ENCODE measurements at places on chromosomes 1 and 21.

GRCh38 chr1:2279210-2279639, 51.1 kb downstream of the SKI start:
- DNase-seq, result no peak

DNA sequence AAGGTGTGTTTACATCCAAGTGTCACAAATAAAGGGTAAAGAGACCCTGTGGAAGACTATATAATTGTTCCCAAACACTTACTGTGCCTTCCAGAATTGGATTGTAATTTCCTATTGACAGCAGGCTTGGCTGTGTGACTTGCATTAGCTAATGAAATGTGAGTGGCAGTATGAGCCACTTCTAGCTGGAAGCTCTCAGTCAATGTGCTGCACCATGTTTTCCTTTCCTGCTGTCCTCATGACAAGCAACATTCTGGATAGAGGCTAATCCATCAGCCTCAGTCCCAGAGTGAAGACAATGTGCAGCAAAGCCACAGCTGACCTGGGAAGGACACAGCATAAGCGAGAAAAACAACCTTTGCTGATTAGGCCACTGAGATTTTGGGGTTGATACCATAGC, 5.9 kb upstream of the FOXJ3 start:
- DNase-seq, result no peak

DNA sequence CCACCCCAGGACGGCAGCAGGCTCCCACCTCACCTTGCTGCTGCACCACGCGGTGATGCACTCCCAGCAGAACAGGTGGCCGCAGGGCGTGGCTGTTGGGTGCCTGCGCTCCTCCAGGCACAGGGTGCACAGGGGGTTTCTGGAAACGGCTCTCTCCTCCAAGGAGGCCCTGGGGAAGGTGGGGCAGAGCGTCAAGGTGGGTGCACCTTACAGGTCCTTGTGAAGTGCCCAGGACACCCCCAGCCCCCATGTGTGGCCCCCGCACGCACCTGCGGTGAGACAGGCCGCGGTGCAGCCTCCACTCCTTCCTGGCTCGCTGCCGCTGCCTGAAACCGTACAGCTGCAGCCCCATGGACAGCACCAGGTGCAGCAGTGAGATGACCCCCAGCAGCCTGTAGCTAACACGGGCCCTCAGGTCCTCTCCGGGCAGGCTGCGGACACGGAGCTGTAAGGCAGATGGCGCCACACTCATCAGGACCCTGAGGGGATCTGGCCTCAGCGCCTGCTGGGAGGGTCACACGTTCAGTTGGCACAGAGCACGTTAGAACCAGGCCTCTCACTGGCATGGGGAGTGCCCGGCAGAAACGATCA, 5.8 kb downstream of the PEX10 start:
- no peak for DNase-seq

DNA sequence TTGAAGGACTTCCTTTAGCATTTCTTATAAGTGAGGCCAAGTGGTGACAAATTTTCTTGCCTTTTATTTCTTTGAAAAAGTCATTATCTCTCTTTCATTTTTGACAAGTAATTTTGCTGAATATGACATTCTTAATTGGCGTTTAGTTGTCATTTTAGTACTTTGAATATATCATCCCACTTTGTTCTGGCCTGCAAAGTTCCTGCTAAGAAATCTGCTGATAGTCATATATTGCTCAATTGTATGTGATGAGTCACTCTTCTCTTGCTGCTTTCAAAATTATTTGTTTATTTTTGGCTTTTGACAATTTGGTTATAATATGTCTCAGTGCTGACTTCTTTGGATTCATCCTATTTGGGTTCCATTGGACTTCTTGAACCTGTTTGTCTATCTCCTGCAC, 312.6 kb downstream of the DUSP10 start:
- DNase-seq, result no peak

DNA sequence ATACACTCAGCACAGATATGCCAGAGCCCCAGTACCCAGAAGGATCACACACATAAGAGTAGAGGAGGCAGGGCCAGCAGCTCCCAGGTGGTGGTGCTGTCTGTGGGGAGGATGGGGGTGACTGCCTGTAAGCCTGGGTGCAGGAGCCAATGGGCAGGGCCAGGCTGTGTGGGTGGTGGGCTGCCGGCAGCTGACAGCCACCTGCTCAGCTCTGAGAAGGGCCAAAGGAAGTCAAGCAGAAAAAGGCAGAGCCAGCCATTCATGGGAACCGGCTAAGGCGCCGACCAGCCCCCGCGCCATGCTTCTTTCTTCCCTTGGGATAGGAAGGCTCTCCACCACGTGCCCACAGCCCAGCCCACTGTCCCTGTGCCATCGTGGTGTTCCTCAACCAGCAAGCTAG, 14.1 kb downstream of the PIK3C2B start:
- no peak for DNase-seq

- DNase-seq, result no peak
Observed at GRCh38 chr1:189275796-189276195, 1201.9 kb downstream of the BRINP3 start.

GRCh38 chr1:240743705-240744104, 131.8 kb upstream of the GREM2 start:
- no peak for DNase-seq

- DNase-seq, result no peak
Observed at GRCh38 chr1:29525941-29526340, 289.6 kb downstream of the PTPRU start.

DNA sequence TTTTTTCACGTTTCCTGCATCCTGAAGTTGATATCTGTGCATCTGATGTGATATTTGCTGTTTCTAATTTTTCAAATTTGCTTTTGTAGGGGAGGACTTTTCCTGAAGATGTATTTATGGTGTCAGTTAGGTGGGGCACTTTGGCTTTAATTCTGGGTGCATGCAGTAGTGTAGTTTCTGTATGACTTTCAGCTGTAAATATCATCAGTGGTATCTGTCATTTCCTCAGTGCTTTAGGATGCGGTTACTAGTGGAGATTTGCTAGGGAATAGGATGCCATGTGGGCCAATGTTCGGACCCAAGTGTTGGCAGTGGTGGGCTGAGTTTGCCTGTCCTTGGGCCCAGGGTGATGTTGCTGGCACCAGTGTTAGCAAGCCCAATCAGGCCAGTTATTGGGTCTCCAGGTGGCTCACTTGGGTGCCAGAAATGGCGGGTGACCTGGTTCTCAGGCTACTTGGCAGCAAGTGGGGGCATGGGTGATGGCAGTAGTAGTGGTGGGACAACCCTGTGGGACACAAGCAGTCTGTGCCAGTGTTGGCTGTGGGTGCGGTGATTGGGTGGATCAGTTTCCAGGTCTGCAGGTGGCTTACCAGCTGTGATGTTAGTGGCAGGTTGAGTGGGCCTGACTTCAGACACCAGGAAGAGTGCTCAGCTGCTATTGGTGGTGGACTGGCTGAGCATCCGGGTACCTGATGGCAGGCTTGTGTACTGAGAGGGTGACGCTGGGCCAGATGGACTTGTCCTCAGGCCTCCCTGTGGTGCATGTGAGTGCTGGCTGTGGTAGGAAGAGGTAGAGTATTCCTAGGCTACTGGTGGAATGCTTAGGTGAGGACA, 24.4 kb downstream of the CD55 start:
- no peak for DNase-seq

DNA sequence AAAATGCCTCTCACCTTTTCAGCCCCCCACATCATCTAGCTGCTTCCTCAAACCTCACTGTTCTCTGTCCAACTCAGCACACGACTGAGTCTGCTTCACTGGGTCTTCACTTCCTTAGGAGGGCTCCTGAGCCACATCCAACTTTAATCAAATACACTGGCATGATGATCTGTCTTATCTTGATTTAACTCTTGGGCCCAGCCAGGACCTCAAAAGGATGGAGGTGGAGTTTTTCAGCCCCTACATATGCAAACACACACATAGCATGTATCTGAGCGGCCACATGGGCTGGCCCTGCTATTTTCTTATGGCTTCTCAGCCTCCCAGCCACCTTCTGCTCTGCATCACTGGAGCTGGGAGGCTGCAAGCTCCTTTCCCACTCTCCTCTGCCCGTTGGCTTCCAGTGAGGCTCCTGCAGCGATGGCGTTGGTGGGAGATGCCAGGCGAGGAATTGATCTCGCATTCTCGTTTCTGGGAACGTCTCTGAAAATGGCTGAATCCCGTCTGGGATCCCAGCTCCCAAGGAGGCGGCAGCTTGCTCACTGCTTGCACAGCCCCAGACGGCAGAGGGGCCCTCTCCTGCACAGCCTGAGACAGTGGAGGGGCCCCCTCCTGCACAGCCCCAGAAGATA, 1.8 kb upstream of the PRXL2B start:
- DNase-seq, result no peak

DNA sequence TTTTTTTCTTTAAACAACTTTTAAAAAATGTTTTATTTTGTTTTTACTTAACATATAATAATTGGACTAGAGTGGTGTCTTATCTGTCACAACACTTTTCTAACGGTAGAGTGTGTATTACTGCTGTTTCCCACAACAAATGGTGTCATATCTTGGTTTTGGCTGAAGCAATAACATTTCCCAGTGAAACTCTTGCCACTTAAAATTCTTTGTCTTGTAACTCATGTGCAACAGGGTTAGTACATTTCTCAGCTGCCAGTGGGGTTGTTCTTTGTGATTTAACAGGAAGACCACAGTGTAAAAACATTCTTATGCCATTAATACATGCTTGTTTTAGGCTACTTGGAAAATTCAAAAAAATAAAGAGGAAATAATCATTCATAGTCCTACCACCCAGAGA, 43.5 kb downstream of the ALPL start:
- no peak for DNase-seq

- DNase-seq, result no peak
Observed at GRCh38 chr1:162215902-162216301, 146.4 kb downstream of the NOS1AP start.

DNA sequence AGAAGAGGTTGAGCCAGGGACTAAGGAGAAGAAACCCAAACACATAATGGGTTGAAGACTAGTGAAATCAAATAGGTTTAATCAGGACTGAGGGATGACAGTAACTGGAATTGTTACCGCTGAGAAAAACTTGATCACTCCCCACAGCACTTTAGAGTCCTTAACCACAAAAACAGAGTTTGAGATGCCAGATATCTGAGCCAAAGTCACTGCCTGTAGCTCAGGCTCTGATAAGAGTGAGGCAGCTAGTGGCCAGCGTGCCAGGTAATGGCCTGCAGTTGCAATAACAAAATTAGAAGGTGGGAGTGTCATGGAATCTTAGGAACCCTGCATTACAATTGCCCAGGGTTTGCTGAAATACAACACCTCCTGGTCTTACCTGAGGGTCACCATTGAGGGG, 48.0 kb downstream of the PRKAB2 start:
- DNase-seq, result no peak

DNA sequence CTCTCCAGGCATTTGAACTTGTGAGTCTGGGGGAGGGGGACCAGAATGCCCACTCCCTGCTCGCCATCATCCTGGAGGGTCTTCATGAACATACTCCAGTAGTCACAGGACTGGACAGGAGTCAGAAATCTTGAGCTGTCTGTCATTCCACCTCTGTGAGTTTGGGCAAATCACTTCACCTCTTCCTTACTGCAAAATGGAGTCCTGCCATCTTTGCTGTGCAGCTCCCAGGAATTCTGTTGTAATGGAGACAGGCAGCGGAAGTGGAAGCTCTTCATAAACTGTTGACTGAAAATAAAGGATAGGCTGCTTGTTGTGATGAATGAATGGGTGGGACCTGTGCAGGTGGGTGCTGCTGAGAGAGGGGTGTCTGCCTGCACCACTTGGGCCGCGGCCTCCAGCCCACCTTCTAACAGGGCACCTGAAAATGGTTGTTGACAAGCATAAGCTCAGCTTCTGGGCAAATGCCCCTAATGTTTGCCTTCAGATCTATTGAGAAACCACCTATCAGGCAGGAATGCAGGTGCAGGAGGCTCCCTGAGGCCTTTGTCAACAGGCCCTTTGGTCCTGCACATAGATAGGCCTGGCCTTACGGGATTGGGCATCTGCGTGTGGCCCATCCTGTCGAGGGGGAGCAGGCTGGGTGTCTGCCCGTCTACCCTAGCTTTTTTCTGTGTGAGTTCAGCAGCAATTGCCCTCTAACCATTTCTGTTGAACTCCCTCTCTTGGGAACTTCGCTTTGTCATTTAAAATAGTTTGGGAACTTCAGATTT, 321.0 kb downstream of the RPS6KC1 start:
- DNase-seq, result no peak

DNA sequence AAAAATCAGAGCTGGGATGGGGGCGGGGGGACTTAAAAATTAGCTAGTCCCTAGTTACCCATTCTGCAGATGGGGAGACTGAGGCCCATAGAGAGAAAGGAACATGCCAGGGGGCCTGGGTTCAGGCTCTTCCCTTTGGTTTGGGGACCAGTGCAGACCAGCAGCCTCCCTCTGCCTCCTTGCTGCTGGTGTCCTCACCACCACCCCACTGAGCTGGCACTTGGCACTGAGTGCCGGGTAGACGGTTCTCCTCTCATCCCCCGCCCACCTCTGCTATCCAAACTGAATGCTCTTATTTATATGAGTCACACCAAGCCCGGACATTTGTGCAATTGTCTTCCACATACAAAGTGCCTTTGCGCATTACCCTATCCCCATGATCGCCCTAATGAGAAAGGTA, 39.2 kb downstream of the CAMK2N1 start:
- no peak for DNase-seq

DNA sequence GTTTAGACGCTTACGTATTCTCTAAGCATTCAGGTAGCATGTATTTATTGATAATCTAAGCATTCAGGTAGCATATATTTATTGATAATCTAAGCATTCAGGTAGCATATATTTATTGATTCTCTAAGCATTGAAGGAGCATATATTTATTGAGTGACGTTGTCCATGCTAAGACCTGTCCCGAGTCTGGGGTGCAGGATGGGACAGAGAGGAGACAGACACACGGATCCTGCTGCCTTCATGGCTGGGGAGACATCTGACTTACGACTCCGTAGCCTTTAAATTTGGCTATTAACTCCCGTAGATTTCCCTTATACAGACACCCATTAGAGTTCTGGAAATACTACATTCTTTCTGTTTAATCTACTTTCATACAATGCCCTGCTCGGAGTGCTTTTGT, 982 bp downstream of the SCCPDH start:
- DNase-seq, result no peak

GRCh38 chr1:167839009-167839408, 74.9 kb downstream of the ADCY10 start:
- no peak for DNase-seq

GRCh38 chr1:110607536-110608230, 1.5 kb upstream of the KCNA2 start:
- DNase-seq, result no peak

DNA sequence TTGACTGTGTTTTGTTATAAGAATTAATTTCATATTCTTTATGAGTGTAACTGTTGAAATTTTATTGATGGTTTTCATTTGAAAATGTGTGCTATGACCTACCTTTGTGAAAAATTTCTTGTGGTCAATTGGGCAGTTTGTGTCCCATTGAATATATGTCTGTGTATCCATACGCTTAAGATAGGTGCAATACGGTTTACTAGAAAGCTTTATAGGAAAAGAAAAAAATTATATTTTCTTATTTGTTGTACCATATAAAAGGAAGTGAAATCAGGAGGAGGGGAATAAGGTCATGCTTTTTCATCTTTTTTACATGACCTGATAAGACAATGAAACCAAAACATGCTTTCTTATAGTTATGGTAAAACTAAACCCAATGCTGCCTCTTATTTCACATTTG, 807.7 kb downstream of the USP25 start:
- no peak for DNase-seq

Measured in stimulated activated CD8-positive, alpha-beta memory T cell treated with anti-CD3 and anti-CD28 coated beads, Interleukin-7, amount 100 ng/mL, for 1 hour (primary cell).